ENCODE measurements at places on chromosomes 3 and 15.

DNA sequence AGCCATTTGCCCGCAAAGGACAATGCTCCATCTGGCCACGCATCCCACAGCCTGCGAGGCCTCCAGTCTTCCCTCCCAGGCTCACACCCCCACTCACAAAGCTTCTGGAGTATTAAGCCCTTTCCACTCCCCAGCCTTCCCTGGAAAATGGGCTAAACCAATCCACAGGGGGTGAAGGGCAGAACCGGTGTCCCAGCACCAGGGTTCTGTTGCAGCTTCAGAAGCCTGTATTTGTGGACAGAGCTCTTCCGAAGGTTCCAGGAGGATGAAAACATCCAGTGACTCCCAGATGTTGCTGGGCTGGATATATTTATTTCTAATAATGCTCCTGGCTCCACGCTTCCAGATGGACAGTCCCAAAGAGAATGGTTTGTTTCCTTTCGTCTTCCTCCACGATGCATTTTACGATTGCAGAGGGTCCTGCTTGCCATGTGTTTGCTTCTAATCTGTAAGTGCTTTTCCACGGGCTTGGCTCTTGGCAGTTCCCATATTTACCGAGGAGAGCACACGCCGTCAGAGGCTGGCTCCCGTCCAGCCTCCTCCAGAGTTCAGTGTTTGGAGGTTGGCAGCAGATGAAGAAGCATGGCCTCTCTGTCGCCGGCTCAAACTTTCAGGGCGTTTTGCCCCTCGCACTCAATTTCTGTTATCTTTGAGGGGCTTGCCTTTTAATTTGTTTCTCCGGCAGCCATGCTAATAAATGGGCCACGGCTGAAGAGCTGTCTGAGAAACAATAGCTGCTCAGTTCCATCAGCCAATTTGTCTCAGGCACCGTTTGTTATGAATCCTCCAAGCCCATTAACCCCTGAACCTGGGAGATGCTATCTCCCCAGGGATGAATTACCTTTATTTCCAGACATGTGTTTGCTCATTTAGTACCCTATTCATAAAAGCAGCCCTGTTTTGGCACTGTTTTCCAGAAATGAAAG, 367.9 kb upstream of the PROK2 start:
- no peak for DNase-seq

DNA sequence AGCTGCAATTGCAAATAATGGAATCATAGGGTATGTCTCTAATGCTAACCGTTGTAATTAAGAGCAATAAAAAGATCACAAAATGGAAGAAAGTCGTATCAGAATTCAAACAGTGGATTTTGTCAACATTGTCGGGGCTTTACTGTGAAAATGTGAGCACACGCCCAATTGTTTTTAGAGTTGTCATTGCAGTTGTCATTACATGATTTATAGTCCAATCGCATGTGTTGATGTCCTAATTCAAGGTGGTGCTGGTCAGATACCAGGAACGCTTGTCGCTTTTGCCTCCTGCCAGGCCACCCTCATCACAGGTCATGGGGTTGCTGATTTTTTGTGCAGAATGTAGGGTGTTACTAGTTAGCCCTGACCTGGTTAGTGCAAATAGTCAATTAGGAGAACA, 16.2 kb downstream of the TRPM1 start:
- no peak for DNase-seq

GRCh38 chr15:77329202-77329601, 90.7 kb downstream of the PEAK1 start:
- no peak for DNase-seq

DNA sequence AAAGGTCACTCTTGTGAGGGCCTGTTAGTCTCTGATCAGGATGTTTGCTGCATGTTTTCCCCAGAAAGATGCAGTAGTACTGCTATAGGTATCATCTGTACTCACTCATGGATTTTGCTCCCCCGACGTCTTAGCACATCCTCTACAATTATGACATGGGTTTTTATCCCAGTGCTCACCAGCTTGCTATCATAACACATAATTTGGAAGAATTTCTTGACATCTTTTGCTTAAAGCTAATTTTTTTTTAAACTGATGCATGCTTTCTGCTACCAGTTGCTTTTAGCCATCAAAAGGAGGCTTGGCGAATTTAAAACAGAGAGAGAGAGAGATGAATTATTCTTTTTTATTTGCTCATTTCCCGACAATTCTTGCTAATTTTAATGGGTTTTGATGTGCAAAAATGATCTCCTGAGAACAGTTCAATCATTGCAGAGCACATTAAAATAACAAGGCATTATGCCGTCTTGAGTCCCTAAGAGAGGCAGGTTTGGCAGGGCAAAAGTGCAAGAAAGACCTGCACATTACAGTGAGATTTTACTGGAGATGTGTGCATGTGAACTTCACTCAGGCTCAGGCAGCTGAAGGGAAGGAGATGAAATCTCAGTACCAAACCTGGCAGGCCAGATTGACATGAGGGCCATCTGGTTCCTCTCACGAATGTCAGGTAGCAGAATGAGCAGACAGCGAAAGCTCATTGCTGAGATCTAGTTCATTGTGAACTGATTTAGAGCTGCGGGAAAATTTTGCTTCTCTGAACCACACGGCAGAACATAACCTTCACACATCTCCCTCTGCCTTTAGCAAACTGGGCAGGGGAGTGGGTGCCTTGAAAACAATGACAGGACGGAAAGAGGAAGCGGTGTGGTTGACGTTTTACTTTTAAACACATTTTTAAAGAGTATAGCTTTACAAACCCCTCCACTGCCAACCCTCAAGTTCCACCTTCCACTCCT, 25.9 kb upstream of the GOLGA8B start:
- DNase-seq, result no peak

GRCh38 chr15:76310475-76311099, 682 bp downstream of the ETFA start:
- no peak for DNase-seq

All from memory B cell (primary cell).